ENCODE measurements at places on chromosomes 5 and 9.
A peak's percentile ranks its signal among the peaks of the same experiment; 100 is the strongest.

- DNase-seq = no peak
Measured at GRCh38 chr9:76310991-76311390, 83.2 kb downstream of the RFK start.

GRCh38 chr5:113615708-113616107 lies 102.2 kb downstream of the YTHDC2 start:
- DNase-seq = peak; percentile 8

GRCh38 chr5:154117930-154118329 lies 72.6 kb upstream of the GALNT10 start:
- no peak for DNase-seq

- no peak for DNase-seq
Measured at GRCh38 chr9:36292641-36293040, 34.4 kb upstream of the GNE start.

- DNase-seq = no peak
Measured at GRCh38 chr5:36611520-36612274, 5.3 kb downstream of the SLC1A3 start.

GRCh38 chr9:23050548-23050947 lies 603.9 kb downstream of the DMRTA1 start:
- peak; percentile 14 for DNase-seq

- peak; percentile 91 for DNase-seq
Measured at GRCh38 chr9:114718801-114719221, 36.8 kb upstream of the TEX48 start.

DNA sequence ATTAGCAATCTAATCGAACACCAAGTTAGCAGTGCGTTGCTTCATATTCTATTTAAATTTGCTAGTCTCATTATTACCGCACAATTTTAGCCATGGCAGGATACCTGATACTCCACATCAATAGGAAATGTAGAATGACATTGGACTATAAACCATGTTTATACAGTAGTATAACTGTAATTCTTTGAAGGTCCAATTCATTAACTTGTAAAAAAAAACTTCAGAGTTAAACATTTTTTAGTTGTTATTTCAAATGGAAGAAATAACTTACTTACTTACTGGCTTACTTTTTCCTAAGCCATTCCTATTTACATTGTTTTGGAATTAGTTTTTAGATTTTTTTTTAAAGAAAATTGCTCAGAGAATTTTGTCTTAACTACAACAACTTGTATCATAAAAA lies 35.4 kb upstream of the ACOT12 start:
- DNase-seq = no peak

- no peak for DNase-seq
Measured at GRCh38 chr9:114754581-114754980, 51.3 kb downstream of the TNFSF15 start.

- DNase-seq = peak; percentile 97
Measured at GRCh38 chr5:93189707-93190120, 391.3 kb downstream of the NR2F1-AS1 start.

Data from epithelial cell of esophagus (primary cell).